Adrenal gland (tissue), 19 donors: ENCODE measurements at places on chromosomes 6 and 20. TPM values are rescaled to one million over a fixed set of nuclear protein-coding genes. Genes with fewer than 3 reads are reported as not detected.
A peak's percentile ranks its signal among the peaks of the same experiment; 100 is the strongest.

Gene CLIC5
- polyA plus RNA-seq, result 1.3 TPM

GRCh38 chr20:22562620-22563019 is 21.8 kb downstream of the FOXA2 start:
- DNase-seq, result no peak

DNA sequence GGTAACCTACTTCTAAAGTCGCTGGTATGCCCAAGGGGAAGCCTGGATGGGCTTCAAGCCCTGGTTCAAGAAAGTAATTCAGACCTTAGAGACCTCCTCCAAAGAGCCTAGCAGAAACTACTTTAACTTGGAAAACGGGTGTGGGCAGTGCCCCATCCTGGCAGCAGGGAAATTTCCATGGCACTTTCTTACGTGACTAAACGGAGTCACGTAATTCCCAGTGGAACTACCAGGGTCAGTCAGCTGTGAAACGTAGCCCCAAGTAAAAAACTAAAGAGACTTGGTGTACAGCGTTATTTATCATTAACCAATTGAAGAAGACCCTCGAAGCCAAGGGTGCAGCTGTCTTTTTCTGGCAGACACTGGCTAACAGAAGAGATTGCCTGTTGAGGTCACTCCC is 114.0 kb downstream of the RCAN2 start:
- no peak for DNase-seq

DNA sequence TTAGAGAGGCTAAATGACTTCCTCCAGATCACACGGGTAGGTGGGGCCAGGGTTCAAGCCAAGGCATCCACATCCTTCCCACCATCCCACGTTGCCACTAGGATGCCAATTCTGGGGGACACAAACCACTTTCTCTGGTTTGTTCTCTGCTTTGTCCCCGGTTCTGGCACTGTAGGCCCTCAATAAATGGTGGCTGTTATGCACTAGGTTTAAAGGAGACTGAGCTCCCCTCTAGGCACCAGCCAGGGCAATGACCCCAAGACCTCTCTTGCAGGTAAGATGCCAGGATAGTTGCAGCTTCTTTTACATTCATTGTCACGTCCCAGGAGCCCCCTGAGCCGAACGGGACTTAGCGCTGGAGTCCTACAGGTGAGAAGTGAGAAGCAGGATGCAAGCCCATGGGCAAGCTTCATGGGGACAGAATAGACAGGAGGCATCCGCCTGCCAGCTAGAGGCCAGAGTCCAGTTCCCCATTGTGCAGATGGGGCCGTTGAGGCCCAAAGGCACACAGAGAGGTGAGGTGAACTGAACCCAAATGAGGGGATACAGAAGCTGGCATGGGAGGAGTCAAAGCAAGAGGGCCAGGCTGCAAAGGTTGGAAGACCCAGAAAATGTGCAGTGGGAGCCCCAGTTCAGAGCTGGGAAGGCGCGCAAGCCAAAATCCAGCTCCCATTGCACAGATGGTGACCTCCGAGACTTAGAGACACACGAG is 677 bp downstream of the PXMP4 start:
- DNase-seq, result no peak

GRCh38 chr6:124792386-124792785 is 169.9 kb upstream of the RNF217 start:
- no peak for DNase-seq

GRCh38 chr6:101113468-101114260 is 232.5 kb upstream of the ASCC3 start:
- DNase-seq, result no peak

DNA sequence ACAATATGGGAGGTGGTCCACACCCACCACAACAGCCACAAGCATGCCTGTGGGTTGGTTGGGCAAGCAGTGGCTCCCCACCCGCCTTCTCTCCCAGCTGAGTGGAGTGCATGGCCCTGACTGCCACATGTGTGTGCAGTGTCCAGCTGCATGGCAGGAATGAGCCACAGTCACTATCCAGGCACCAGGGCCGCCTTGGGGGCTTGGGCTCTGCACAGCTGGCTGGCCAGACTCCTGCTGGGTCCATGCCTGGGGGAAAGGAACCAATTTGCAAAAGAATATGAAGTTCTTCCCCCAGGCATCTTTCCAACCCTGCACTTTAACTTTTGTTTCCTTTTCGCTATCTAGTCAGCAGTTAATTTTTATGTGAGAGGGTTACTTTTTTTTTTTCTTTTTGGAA is 11.6 kb upstream of the ASCC3 start:
- no peak for DNase-seq

Gene SAPCD1
- 0.75 TPM for polyA plus RNA-seq

DNA sequence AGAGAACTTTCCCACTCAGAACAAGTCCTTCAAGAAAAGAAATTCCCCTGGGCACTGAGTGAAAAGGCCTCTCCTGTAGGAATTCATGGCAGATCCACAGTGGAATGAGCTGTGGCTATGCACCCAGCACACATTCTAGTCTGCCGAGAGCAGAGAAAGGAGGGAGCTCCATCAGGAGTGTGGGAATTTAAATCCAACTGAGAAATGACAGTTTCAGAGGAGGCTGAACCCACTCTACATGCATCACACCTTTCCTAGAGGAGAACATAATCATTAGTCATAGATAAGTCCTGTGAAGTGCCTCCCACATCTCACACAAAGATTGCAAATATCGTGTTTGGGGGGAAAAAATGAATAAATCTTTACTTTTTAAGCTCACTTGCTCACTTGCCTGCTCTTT is 530.2 kb upstream of the HTR1E start:
- no peak for DNase-seq

- no peak for DNase-seq
Observed at GRCh38 chr6:89585154-89585553, 53.4 kb downstream of the LYRM2 start.

Gene SLC32A1
- not detected for polyA plus RNA-seq

DNA sequence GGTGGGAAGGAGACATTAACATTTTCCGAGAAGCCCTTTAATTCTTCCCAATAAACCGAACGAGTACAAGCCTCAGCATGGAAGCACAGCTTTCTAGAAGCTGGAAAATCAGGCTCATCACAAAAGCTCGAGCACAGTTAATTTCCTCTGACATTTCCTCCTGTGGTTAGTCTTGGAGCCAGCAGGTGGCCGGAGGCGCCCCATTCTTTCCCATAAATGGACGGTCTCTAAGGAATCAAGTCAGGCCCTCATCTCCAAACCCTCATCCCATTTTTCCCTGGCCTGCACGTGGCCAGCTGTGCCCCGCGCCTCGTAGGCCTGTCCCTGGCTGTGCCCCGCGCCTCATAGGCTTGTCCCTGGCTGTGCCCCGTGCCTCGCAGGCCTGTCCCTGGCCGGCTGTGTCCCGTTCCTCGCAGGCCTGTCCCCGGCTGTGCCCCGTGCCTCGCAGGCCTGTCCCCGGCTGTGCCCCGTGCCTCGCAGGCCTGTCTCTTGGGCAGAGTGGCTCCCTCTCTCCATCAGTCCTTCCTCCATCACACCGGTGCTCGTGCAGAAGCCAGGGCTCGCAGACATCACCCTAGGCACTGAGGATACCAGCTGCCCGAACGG is 19.7 kb upstream of the NTSR1 start:
- DNase-seq, result no peak

- DNase-seq, result no peak
Observed at GRCh38 chr20:43584448-43585136, 6.1 kb upstream of the IFT52 start.

Gene ZSWIM1
- polyA plus RNA-seq, result 4.2 TPM

Gene ASCC3
- 46.2 TPM for polyA plus RNA-seq

GRCh38 chr6:15962449-15962764 is 166.5 kb upstream of the MYLIP start:
- no peak for DNase-seq

DNA sequence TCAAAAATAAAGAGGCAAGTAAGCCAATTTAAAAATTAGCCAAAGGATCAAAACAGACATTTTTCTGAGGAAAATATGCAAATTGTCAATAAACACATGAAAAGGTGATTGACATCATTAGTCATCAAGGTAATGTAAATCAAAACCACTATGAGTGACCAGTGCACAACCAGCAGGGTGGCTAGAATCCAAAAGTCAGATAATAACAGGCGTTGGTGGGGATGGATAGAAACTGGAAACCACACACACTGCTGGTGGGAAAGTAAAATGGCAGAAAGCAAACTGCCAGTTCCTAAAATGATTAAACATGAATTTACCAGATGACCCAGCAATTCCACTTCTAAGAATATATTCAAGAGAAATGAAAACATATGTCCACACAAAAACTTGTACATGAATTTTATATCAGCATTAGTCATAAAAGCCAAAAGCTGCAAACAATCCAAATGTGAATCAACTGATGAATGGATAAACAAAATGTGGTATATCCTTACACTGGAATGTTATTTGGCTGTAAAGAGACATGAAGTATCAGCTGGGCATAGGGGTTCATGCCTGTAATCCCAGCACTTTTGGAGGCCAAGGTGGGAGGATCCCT is 74.8 kb upstream of the MBOAT1 start:
- no peak for DNase-seq

DNA sequence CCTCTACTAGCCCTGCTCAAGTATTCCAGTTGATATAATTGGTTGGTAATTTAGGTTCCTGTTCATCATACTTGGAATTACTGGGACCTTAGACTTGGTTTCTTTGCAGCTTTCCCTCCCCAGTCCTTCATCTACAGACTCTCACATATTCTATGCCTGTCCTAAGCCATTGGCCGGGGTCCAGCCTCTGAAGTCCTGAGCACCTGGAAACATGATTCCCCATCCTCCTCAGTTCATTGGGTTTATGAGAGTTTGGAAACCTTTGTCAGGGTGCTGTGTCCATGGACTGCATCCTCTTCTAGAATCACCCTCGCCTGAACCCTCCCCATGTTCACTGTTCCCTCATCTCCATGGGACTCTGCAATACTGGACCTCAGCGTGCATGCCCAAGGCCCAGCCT is 8.8 kb downstream of the GSTA2 start:
- DNase-seq, result no peak

Gene VARS1
- polyA plus RNA-seq, result 74.6 TPM

Gene PI16
- polyA plus RNA-seq, result 7.4 TPM

- peak; percentile 89 for DNase-seq
Observed at GRCh38 chr6:159788753-159789376, 537 bp downstream of the TCP1 start.

Gene PRRT1
- polyA plus RNA-seq, result 1.6 TPM

Gene ID4
- 9.3 TPM for polyA plus RNA-seq

DNA sequence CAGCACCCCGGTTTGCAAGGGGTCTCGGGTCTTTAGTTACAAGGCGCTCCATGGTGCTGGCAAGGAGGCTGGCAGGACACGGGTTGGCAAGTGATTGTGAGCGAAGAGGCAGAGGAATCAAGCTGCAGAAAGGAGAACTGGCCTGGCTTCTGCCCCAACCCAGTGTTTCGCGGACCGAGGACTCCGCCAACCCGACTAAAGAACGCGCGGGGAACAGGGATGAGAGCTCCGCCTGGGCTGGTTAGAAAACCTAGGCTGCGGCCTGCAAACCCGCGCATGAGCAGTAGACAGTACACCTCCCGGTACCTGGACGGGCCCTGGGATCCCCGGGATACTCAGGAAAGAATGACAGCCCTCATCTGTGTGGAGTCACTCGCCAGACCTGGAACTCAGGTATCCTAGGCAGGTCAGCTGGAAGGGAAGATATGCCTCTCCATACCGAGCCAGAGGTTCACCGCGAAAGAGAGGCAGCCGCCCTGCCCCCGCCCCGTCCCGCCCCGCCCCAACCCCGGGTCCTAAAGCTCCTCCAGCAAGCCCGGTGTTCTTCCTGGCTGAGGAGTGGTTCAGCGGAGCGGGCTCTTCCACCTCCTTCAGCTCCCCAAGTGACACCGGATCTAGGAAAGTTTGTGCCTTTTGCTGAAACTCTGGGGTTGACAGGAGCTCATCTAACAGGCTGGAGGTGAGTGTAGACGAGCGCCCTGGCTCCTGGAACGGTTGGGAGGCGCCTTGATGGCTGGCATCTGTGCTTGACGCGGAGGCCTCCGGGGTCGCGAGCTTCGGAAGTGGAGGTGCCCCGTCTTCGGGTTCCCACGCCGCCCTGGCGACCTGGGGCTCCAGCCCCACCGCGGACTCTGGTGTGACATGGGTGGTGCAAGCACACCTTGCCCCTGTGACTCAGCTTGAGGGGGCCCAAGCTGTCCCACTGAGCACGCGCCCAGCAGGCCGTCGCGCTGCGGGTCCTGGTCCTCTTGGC is 1847.3 kb upstream of the DEFB115 start:
- no peak for DNase-seq

DNA sequence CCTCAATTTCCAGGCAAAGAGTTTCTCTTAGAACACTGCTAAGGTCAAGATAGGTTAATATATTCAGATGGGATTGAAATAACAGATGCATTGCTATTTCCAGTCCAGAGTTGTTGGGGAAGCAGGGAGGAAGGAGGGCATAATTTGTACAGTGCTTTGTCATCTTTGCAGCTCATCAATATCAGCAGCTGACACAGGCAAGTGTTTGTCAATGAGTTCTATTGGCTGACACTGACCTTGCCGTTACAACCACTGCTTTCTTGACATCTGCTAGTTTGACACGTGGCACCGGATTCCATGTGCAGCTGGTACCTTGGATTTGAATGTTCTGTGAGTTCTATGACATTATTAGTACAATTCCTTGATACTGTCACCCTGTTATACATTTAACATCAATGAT is 28.0 kb upstream of the MLIP start:
- no peak for DNase-seq

- DNase-seq, result peak; percentile 55
Observed at GRCh38 chr6:165308926-165309731, at the start of gene C6orf118. Gene C6orf118, minus strand, starts transcription at chr6:165309605. Its CDS starts 19 bp downstream, at chr6:165309586.

DNA sequence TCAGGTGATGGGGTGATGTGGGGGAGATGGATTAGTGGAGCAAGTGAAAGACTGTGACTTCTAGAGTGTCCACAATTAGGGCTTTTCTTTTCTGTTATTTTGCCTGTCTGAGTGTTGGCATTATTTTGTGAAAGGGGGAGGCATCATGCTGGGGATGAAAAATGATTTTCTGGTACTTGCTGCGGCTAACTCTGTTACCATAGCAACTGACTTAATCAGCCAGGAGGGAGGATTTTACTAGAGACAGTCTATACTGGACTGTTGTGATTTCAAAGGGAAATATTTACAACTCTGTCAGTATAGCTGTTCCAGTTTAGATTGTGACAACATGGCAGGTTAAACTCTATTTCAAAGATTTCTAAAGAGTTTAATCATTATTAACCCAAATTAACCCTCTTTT is 30.4 kb upstream of the MRAP2 start:
- DNase-seq, result no peak

Gene CEP250
- 15.2 TPM for polyA plus RNA-seq

Gene ENPP4
- polyA plus RNA-seq, result 4.4 TPM

DNA sequence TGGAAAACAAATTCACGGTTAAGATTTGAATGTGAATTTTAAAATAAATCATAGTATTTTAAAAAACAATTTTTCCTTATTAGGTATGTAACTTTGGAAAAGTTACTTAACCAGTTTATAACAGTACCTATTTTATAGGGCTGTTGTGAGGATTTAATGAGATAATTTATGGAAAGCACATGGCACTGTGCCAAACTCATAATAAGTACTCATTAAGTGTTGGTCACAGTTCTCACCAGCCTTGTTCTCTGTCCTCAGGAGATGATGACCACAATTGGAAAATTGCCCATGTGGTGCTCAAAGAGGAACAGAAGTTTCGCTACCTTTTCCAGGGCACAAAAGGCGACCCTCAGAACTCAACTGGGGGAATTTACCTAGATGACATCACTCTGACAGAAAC is 39.6 kb downstream of the MEP1A start:
- DNase-seq, result no peak
